ENCODE measurements at places on chromosomes 4 and X. TPM values are rescaled to one million over a fixed set of nuclear protein-coding genes. Genes with fewer than 3 reads are reported as not detected.

Gene RAB33B
- total RNA-seq: 2.5 TPM

Gene SERPINA7
- total RNA-seq: not detected

Gene HPGD
- 79.0 TPM for total RNA-seq

Gene DDX53
- not detected for total RNA-seq

Gene DCAF4L1
- total RNA-seq: 0.13 TPM

Gene HADH
- 22.9 TPM for total RNA-seq

Gene FAT4
- 2.8 TPM for total RNA-seq

Gene FGF16
- total RNA-seq: not detected

Gene KIT
- total RNA-seq: 0.02 TPM

Gene RTL5
- total RNA-seq: 2.4 TPM

Gene MAGEB1
- total RNA-seq: not detected

Gene MAGEE2
- not detected for total RNA-seq

Gene DNAAF6
- total RNA-seq: not detected

Gene FAM184B
- 0.01 TPM for total RNA-seq

Gene NPFFR2
- total RNA-seq: not detected

Gene MSN
- 294 TPM for total RNA-seq

Gene IL15
- total RNA-seq: 11.2 TPM
